Spleen (tissue), 13 donors: ENCODE measurements at places on chromosomes 5 and 9. TPM values are rescaled to one million over a fixed set of nuclear protein-coding genes. Genes with fewer than 3 reads are reported as not detected.
A peak's percentile ranks its signal among the peaks of the same experiment; 100 is the strongest.

PROB1 gene
- total RNA-seq = 2.3 TPM

GRM6 gene
- total RNA-seq = not detected

CCL27 gene
- total RNA-seq = not detected

SEMA5A gene
- 17.2 TPM for total RNA-seq

GRCh38 chr9:124347968-124348358 is 67.3 kb downstream of the PSMB7 start:
- H3K27me3 ChIP-seq = no peaks in the 10 kb centered on the region
- no peak overlapping the region for H3K4me3 ChIP-seq
- no peak overlapping the region for H3K27ac ChIP-seq
- H3K36me3 ChIP-seq = peaks cover 99% of the 10 kb centered on the region
- DNase-seq = peak; percentile 43
- H3K4me1 ChIP-seq = peaks cover 1% of the 10 kb centered on the region

- no peak overlapping the region for H3K4me3 ChIP-seq
- H3K36me3 ChIP-seq = peaks cover 24% of the 10 kb centered on the region
- no peaks in the 10 kb centered on the region for H3K27me3 ChIP-seq
- H3K27ac ChIP-seq = peak overlapping the region; percentile 16
- peaks cover 43% of the 10 kb centered on the region for H3K4me1 ChIP-seq
Measured at GRCh38 chr5:34691326-34691725, 35.2 kb downstream of the RAI14 start.

DNA sequence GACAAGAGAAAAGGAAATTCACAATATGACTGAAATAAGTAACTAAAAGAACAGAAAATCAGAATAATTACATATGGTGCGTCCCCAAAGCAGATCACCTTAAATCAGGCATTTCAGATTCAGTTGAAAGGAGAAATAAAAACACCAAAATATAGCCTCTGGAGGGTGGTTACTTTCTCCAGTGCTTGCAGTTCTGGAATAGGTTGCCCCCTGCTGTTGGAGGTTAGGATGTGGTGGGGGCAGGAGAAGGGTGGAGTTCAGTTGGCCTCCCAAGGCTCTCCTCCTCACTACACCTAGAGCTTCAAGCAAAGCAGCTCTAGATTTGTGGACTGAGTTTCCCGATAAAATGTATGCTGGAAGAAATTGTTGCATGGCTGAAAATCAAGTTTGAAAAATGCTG is 338.2 kb upstream of the TLE4 start:
- no peak for DNase-seq
- no peak overlapping the region for H3K4me3 ChIP-seq
- H3K4me1 ChIP-seq = no peaks in the 10 kb centered on the region
- no peaks in the 10 kb centered on the region for H3K36me3 ChIP-seq

DNA sequence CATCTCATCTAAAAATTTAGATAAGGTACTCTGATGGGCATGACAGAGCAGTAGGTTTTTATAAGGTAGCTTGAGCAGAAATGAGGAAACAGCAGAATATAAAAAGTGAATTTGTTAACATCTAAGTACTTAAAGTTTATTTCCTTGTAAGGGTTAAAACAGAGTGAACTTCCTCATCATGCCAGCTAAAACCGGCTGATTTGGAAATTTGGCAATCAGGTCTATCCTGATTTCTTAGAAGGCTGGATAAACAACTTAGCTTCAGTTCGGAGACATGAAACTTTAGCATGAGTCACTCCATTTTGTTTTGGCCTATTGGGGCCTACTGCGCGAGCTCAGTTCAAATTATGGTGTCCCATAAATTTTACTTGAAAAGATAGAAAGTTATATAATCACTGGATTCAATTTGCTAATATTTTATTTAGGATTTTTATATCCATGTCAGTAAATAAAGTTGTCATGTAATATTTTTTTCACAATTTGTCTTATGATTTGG is 241.6 kb upstream of the RORB start:
- no peaks in the 10 kb centered on the region for H3K27me3 ChIP-seq
- no peaks in the 10 kb centered on the region for H3K36me3 ChIP-seq
- no peak overlapping the region for H3K4me3 ChIP-seq
